Vagina (tissue), 2 donors: ENCODE measurements at places on chromosomes 6 and 20.

DNA sequence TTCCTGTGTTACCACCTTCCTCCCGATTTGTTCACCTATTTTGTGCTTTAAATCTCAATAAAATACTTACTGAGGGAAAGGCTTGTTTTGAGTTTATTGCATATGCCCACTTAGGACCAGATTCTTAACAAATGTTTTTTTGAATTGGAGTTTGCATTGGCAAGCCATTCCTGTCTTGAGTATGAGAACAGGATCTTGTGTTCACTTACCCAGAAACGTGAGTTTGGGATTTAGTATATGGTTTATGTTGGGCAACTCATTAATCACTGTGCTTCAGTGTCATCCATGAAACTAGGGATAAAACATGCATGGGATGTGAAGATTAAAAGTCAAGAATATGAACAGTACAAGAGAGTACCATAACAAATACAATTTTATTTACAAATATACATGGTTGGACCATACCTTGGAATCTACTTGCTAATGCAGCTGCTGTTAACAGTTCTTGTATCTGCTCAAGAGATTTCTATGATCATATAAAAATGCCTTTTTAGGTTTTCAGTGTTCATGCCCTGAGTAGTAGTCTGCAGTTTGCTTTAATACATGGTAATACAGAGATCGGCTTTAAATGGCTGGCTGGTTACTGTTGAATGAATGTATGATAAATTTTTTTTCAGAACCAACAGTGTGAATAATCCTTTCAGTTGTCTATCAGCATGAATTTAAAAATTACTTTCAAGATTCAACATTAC lies 6.0 kb downstream of the SRSF6 start:
- no peaks in the 10 kb centered on the region for H3K36me3 ChIP-seq
- H3K27me3 ChIP-seq = no peaks in the 10 kb centered on the region
- H3K27ac ChIP-seq = no peak overlapping the region
- no peak for DNase-seq
- H3K4me1 ChIP-seq = peaks cover 22% of the 10 kb centered on the region

DNA sequence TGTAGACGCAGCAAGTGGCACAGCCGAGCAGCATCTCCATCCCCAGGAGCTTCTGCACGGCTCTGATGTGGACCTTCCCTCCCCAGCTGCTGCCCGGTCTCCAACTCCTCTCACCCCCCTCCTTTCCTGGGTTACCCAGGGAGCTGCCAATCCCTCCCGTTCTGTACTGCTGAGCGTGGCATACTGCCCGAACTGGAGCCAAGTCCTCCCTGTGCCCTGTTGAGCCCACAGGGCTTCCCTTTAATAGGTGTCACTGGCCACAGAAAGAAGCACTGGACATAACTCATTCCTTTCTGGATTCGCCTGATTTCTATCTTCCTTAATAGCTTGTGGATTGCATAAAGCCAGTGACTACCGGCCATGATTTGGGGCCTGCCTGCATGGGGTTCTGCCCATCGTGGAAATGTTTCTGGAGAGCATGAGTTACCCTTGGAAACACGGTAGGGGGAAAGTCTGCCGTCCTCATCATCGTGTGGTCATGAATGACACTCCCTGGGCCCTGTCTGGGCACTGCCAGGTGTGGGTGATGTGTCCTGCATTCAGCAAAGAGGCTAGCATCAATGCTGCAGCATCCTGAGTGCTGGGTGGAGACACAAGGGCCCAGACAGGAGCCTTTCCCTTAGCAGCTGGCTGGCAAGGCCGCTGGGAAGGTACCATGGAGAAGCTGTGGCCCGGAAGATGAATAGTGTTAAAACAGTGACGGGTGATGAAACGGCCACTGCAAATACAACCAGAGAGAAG lies 189.7 kb downstream of the SYNDIG1 start:
- H3K4me1 ChIP-seq = peaks cover 9% of the 10 kb centered on the region
- no peaks in the 10 kb centered on the region for H3K36me3 ChIP-seq
- H3K27me3 ChIP-seq = no peaks in the 10 kb centered on the region
- H3K27ac ChIP-seq = no peak overlapping the region
- DNase-seq = no peak
- no peak overlapping the region for H3K4me3 ChIP-seq

- no peak for DNase-seq
- H3K36me3 ChIP-seq = peaks cover 19% of the 10 kb centered on the region
- no peak overlapping the region for H3K27ac ChIP-seq
- H3K27me3 ChIP-seq = no peaks in the 10 kb centered on the region
Observed at GRCh38 chr6:13295576-13295975, 32.8 kb downstream of the TBC1D7 start.

- DNase-seq = no peak
- H3K4me1 ChIP-seq = peaks cover 40% of the 10 kb centered on the region
- no peak overlapping the region for H3K4me3 ChIP-seq
- no peak overlapping the region for H3K27ac ChIP-seq
Observed at GRCh38 chr20:11372876-11373790, 544.6 kb upstream of the BTBD3 start.

DNA sequence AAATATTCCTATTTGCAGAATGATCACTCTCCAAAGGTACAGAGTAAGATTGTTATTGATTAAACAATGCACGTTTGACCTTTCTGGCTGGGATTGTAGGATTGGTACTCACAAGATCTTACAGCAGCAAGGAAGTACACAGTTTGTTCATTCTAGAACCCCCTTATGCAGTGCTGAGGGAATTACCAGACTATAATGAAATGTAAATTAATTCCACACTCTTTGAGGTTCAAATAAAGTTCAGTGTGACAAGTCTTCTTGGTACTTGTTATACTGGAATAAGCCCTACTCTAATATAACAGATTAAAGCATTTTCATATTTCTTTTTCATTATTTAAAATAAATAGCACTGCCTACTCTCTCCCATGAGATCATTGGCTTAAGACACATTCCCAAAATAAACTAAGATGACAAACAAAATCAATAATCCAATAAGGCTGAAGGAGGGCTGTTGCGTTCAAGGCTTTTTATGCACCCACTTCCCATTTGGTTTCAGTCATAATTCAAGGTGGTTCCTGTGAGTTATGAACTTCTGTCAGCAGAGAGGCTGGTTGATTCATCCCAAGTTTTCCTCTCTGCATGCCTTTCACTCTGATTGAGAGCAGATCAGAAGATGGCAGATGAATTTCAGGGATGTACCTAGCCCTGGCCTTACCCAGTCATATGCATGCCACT lies 881.5 kb downstream of the C6orf118 start:
- no peak for DNase-seq
- H3K4me1 ChIP-seq = no peaks in the 10 kb centered on the region

DNA sequence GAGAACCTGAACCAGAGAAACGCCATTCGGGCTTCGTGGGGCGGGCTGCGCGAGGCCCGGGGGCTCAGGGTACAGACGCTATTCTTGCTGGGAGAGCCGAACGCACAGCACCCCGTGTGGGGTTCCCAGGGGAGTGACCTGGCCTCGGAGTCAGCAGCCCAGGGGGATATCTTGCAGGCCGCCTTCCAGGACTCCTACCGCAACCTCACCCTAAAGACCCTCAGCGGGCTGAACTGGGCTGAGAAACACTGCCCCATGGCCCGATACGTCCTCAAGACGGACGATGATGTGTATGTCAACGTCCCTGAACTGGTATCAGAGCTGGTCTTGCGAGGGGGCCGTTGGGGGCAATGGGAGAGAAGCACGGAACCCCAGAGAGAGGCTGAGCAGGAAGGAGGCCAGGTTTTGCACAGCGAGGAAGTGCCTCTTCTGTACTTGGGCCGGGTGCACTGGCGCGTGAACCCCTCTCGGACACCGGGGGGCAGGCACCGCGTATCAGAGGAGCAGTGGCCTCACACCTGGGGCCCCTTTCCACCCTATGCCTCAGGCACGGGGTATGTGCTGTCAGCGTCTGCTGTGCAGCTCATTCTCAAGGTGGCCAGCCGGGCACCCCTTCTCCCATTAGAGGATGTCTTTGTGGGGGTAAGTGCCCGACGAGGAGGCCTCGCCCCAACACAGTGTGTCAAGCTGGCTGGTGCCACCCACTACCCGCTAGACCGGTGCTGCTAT lies 904 bp downstream of the B3GALT4 start:
- H3K27me3 ChIP-seq = no peaks in the 10 kb centered on the region
- peak overlapping the region; percentile 61 for H3K4me3 ChIP-seq
- H3K36me3 ChIP-seq = peaks cover 45% of the 10 kb centered on the region
- DNase-seq = no peak
- peaks cover 50% of the 10 kb centered on the region for H3K4me1 ChIP-seq

- no peak overlapping the region for H3K4me3 ChIP-seq
- H3K4me1 ChIP-seq = no peaks in the 10 kb centered on the region
- no peak overlapping the region for H3K27ac ChIP-seq
- DNase-seq = no peak
- H3K36me3 ChIP-seq = no peaks in the 10 kb centered on the region
Observed at GRCh38 chr6:17268114-17268513, 13.0 kb upstream of the RBM24 start.

- H3K36me3 ChIP-seq = peaks cover 82% of the 10 kb centered on the region
- H3K27ac ChIP-seq = peak overlapping the region; percentile 36
- no peak overlapping the region for H3K4me3 ChIP-seq
- DNase-seq = no peak
Observed at GRCh38 chr6:25971187-25971821, 8.7 kb downstream of the TRIM38 start.
